Stimulated activated CD4-positive, alpha-beta T cell treated with anti-CD3 and anti-CD28 coated beads, Interleukin-12 subunit alpha, Interleukin-12 subunit beta, amount 100 ng/mL, for 4 hours (primary cell): ENCODE measurements at places on chromosomes 7 and 10.

- no peak for DNase-seq
Measured at GRCh38 chr10:7788639-7789286, 786 bp downstream of the ATP5F1C start.

- no peak for DNase-seq
Measured at GRCh38 chr10:24408365-24408764, 199.4 kb downstream of the KIAA1217 start.

- no peak for DNase-seq
Measured at GRCh38 chr10:52485462-52485861, 171.4 kb downstream of the DKK1 start.

- no peak for DNase-seq
Measured at GRCh38 chr7:142960955-142961512, 1.1 kb downstream of the KEL start.

DNA sequence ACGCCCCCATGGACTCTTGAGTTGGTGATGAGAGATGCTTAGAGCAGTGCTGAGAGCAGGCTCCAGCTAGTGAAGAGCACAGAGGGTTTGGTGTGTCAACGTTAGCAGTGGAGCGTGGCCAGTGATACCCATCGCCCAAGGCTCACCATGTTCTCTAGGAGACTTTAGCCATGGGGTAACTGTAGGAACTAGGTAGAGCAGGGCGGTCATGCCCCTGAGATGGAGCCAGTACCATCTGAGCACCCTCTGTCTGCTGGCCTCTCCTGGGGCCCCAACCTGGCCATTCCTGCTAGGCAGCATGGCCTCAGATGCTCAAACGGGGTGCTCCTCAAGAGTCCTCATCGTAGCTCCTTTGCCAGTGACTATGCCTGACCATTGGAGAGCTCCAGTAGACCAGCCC lies 179.7 kb downstream of the KCND2 start:
- DNase-seq, result no peak

DNA sequence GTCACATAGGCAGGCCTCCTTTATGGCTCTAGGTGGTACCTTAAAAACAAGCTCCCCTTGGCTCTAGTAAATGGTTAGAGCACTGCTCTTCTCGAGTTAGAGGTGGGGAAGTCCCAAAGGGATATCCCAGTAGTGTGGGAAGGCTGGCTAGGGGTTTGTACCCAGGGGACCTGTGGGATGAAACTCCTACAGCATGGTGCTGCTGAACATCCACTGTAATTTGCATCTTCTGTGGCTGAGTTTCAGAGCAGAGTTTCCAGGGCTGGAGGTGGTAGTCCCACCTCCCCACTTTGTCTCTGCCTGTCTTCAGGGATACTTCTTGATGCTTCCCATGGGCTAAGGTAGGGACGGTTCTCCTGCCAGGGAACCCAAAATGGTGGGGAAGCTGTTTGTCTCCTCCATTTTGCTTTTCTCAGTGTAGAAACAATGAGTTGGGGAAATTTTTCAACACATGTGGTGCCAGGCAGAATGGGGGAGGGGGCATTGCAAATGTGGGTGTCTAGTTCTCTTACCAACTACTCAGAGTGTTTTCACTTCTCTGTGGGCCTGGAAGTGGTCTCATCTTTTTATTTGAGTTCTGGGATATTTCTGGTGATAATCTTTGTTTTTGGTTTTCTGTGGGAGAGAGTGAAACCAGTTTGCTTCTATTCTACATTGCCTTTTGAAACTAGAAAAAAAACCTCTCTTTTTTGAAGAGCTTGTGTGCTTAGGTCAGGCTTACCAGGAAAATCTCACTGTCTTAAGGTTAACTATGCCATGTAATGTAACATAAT lies 36.3 kb downstream of the SCART1 start:
- DNase-seq, result no peak

DNA sequence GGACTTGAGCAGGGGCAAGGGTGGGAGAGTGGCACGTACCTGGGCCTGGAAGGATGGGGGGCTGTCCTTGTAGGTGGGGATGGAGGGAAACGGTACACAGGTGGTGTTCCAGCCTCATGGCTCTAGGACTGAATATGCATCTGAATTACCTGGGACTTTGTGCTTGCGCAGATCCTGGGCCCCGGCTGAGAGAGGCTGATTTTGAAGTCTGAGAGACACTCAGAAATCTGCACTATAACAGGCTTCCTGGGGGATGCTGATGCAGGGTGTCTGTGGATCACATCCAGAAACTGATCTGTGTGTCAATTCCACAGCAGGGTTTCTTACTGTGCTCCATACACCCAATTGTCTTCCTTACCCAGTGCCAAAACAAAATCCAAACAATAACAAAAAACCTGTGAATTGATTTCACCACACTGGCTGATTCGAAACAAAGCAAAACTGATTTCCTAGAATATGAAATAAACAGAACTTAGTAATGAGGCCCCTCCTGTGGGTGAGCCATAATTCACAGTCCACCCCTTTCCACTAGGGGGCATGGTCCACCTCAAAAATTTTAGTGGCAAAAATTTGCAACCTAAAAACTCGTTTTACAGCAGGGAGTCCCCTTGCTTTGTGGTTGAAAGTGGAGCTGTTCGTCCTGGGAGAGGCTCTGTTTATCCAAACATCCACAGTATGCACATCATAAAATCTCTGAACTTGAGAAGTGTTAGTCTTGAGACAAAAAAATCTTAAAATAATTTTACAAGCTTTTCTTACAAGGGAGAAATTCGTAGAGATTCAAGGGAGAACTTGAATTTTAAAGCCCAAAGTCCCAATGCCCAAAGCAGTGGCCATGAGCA lies 32.0 kb upstream of the PLEKHA1 start:
- peak; percentile 25 for DNase-seq

- no peak for DNase-seq
Measured at GRCh38 chr10:44961230-44961571, 1.6 kb downstream of the RASSF4 start.

DNA sequence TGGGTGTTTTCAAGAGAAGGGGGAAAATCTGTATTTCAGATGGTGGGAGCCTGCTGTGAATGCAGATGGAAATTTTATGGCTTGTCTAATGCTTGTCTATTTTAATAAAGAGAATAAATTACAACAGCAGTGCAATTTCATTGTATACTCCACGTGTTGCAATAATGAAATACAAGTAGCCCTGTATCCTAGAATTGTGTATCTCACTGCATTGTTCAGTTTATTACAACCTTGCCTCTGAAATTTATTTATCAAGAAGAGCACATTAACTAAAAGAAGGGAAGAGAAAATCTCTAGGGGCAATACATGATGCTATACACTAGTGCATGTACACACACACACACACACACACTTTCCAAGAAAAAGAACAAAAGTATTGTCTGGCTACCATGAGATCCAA lies 21.8 kb downstream of the ANK3 start:
- no peak for DNase-seq

- DNase-seq, result no peak
Measured at GRCh38 chr7:142776206-142776844, 5.6 kb downstream of the PRSS2 start.

DNA sequence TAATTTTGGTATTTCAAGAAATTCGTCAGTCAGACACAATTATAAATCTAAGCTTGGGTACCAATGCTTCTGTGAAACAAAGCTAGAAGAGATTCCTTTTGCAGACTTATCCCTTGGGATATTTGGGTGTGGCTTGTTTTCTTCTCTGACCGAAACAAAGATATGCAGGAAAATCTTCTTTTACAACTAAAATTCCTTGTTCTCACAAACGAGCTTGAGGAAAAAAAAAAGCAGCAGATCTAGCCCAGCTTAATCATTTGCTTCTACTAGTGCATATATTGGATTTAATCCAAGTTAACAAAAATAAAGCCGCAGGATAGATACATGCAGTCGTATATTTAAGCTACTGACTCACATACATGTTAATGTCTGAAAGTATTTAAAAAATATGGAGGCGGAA lies 104.2 kb downstream of the PRTFDC1 start:
- DNase-seq, result no peak

DNA sequence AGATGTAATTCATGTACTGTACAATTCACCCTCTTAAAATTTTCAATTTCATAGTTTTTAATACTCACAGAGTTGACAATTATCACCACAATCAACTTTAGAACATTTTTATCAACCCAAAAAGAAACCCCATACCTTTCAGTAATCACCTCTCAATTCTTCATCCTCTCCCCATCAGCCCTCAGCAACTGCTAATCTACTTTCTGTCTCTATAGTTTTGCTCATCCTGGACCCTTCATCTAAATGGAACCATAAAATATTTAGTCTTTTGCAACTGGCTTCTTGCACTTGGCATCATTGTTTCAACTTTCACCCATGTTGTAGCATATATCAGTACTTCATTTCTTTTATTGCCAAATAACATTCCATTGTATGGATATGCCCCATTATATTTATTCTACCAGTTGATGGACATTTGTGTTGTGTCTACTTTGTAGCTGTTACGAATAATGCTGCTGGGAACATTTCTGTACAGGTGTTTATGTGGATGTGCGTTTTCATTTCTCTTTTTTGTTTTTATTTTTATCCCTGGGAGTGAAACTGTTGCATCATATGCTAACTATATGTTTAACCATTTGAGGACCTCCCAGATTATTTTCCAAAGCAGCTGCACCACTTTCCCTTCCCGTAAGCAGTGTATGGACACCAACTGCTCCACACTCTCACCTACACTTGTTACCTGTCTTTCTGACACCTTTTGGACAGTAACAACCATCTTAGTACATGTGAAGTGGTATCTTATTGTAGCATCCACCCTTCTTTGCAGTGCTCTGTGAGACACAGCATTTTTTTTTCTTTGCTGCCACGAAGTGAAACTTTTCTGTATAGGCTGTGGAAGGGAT lies 65.4 kb upstream of the APBB1IP start:
- DNase-seq, result no peak

- DNase-seq, result peak; percentile 38
Measured at GRCh38 chr7:142391191-142391992, 133.5 kb upstream of the PRSS58 start.

DNA sequence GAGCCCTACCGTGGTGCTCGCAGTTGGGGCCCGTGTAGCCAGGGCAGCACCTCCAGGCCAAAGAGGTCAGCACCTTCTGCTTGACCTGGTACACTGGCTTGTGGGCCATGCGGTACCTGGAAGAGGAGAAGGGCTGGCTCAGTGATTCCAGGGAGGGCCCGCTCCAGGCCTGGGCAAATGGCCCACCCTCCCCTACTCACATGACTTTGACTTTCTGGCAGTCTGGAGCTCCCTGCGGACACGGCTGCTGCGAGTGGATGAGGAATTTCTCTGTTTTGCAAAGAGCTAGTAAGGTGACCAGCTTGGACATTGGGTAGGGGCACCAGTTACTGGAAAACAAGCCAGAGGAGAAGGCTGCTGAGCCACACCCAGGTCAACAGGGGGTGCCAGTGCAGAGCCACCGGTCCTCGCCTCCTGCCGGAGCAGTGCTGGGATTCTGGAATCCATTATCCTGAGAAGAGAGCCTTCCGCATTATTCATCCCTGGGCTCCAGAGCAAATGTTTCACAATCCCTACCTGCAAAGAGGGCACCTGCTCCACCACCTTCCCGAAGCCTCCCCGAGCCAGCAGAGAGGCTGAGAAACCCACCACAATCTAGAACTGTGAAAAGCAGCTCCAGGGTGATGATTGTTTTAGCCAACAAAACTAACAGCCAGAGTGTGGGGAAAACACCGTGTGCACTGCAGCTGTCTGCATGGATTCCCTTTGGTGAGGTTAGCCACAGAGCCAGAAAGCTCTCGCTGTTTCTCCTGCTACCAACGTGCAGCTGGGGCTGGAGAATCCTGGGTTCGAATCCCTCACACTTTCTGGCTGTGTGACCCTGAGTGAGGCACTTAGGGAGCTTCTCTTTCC lies 11.8 kb downstream of the MMRN2 start:
- DNase-seq, result no peak

- DNase-seq, result no peak
Measured at GRCh38 chr10:59624136-59624535, 85.5 kb downstream of the SLC16A9 start.

DNA sequence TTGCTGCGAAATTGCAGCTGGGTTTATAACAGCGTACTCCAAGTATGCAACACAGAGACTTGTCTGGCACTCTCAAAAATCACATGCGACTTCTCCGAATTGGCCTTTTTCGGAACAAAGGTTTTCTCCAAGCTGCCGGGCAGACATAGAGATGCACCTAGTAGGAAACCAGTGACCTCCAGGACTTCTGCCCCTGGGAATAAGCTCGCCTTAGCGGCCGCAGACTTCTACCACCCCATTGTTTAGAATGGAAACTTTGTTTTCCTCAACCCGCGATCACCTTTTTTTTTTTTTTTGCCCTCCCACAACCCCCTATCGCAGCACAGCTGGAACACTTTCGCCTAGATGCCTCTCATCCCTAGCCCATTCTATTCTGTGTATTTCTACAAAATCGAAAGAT lies 4.9 kb upstream of the HOXA10 start:
- no peak for DNase-seq

DNA sequence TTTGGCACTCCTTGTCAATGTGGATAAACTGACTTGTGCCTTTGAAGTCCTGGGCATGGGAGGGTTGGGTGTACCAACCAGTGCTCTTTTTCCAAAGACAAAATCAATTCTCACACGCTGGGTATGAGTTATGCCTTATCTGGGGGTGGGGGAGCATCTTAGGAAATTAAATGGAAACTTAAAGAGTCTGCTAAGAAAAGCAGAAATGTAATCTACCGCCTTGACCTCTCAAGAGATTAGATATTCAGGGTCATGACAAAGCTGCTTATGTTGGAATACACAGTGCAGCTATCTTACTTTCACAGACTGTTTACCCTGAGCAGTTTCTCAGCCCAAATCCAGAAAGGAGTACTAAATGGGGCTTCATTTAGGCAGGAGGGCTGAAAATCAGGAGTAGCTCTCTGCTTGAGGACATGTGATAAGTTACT lies 2.6 kb downstream of the MEST start:
- DNase-seq, result no peak

GRCh38 chr10:102261842-102262241 lies 16.5 kb downstream of the GBF1 start:
- no peak for DNase-seq

DNA sequence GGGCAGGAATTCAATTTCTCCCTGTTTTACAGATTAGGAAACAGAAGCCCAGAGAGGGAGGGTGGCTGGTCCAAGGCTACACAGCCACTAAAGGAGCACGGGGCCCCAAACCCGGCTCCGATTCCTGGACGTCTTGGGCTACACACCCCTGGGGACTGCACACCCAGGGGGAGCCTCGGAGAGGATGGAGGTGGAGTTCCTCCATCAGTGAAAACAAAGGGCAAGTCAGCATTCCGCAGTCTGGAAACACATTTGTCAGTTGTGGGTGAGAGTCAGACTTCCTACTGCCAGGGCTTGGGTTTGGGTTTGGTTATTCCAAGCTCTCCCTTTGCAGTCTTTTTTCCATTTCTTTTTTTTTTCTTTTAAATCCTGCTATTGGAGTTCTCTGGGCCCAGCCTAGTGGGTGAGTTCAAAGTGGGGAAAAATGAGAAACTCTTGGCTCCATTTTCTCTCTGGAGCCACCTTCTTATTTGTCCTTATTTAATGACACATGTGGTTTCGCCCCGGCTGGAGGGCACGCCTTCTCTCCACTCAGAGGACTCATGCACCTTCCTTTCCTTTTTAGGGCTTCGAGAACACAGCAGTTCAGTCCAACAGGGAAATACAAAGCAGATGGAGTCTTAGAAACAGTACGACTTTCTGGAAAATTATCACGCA lies 59.9 kb upstream of the AQP1 start:
- DNase-seq, result no peak
